ENCODE measurements at places on chromosomes 1 and 21. TPM values are rescaled to one million over a fixed set of nuclear protein-coding genes. Genes with fewer than 3 reads are reported as not detected.

DNA sequence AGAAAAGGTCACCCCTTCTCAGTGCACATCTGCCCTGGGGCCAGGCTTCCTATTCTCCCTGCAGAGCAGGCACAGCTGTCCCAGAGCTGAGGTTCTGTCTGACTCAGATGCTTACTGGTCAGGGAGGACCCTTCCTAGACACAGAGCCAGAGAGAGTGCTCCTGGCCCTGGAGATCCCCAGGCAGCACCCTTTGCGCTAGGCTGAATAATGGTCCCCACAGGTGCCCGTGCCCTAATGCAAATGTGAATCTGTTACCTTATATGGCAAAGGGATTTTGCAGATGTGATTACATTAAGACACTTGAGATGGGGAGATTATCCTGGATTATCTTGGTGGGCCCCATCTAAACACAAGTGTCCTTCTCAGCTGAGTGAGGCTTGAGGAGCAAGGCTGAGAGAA, 2.6 kb upstream of the TNNI1 start:
- DNase-seq: no peak

Gene ANKRD45
- total RNA-seq: 4.2 TPM

- no peak for DNase-seq
These were observed 256.5 kb downstream of the USP25 start for GRCh38 chr21:15986277-15986676.

GRCh38 chr1:46171351-46171750, 3.5 kb upstream of the TSPAN1 start:
- DNase-seq: peak; percentile 60

DNA sequence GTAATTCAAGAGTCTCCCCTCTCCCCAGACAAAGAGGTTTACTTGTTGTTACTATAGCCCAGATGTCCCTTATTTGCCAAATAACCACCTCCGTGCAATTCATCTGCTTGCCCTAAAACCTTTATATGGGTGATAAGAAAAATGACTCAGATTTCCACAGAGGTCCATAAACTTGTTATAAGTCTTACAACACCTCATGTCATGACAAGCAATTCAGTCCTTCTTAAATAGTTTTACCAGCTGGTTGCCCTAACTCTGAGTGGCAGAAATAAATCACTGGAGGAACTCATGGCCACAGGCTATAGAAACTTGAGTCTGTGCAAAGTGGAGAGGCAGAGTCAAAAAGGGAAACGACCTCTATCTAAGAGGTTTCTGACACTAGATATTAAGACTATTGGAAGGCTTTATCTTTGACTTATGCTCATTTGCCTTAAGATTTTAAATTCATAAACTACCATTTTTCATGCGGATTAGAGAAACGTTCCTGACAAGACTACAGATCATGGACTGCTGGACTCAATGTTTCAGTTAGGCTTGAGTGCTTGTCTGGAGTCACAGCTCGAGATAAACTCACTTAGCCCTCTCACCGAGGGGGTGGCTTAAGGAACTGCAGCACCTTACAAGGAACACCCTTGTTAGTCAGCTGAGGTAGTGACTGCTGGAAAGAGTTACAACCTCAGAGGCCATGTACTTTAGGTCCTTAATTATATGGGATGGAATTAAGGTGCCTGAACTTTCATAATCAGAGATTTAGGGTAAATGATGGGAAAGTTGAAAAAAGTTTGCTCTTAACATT, 662.5 kb upstream of the USP24 start:
- no peak for DNase-seq

- DNase-seq: peak; percentile 63
These were observed 86.7 kb downstream of the GALNT2 start for GRCh38 chr1:230153641-230154296.

- DNase-seq: no peak
These were observed 6.8 kb downstream of the TMEM69 start for GRCh38 chr1:45694823-45695222.

DNA sequence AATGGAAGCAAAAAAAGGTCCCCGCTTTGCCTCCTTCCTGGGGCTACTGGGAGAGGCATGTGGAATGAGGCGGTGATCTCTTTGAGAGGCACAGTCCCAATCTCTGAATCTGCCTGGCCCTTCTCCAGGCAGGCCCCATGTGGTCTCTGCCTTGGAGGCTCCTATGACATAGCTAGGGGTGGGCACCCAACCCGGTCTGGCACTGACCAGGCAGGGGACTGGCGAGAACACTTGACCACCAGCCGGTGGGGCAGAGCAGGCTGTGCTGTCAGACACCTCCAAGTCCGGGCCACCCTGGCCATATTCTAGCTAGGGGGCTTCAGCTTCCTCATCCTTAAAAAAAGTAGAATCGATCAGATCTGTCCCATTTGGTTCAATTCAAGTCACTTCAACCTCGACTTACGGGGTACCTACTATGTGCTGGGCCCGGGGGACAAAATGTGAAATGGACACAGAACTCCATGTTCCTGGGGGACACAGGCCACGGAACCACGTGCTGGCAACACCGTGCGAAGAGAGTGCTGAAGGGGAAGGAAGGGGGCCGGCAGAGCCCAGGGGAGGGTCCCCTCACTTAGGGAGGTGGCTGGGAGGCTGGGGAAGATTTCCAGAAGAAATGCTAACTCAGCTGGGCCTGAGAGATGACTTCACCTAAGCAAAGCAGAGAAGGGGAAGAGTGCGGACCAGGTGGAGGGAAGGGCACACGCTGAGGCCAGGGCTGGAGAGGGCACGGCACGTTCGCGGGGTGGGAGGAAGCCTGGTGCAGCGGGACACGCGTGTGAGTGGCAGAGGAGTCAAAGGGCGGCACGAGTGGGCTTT, 33.3 kb downstream of the HSPG2 start:
- DNase-seq: no peak

DNA sequence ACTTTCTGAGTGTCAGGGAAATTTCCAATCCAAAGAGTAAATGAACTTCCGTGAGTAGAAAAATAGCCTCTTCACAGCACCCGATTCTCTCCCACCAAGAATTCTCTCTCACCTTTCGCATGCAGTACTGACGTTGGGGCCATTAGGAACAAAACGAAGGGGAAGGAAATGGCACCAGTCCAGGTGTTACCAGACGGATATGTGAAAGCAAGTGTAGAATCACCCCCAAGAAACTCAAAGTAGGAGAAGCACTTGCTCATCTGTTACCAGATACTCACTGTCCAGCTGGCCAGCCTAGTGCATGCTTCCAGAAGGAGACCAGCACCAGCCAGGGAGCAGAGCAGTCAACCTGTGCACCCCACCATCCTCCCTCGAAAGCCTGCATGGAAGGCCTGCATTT, 55.1 kb downstream of the ITPKB start:
- no peak for DNase-seq

DNA sequence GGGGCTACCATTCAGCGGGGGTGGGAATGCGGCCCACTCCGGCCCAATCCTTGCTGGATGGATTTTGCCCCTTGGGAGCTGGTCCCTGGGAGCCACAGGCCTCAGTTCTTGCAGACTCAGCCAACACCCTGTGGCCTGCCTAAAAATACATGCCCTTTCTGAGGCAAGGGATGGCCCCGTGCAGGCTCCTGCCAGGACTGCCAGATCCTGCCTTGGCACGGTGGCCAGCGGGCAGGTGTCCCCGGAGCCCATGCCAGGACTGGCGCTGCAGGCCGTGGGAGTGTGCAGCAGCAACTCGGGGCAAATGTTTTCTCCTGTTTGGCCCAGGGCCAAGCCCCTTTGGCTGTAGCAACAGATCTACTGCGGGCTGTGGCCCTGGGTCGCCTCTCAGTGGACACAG, 1.6 kb upstream of the PANK4 start:
- DNase-seq: no peak

- DNase-seq: no peak
These were observed 359.5 kb upstream of the PLXNA2 start for GRCh38 chr1:208603721-208604120.

GRCh38 chr1:168401341-168401740, 120.7 kb downstream of the TBX19 start:
- no peak for DNase-seq

DNA sequence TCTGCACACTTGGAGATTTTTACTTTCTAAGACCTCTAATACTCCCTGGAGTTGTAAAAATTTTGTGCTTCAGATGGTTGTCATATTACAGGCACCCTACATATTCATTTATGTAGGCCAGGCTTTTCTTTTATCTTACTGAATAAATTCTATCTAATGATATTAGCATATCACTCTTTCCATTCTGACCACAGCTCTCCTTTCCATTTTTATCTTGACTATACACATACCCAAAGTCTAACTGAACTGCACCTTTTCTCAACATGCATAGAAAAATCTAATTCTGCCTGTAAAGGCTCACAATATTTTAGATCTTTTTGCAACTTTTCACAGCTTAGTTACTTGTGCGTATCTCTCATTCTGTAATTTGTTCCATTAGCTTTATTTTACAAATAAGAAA, 52.7 kb upstream of the TSHB start:
- DNase-seq: no peak

Gene TINAGL1
- total RNA-seq: 64.5 TPM

GRCh38 chr1:211959680-211960079, 75.7 kb downstream of the INTS7 start:
- no peak for DNase-seq

- no peak for DNase-seq
These were observed 546 bp downstream of the POU2F1 start for GRCh38 chr1:167221126-167221737.

DNA sequence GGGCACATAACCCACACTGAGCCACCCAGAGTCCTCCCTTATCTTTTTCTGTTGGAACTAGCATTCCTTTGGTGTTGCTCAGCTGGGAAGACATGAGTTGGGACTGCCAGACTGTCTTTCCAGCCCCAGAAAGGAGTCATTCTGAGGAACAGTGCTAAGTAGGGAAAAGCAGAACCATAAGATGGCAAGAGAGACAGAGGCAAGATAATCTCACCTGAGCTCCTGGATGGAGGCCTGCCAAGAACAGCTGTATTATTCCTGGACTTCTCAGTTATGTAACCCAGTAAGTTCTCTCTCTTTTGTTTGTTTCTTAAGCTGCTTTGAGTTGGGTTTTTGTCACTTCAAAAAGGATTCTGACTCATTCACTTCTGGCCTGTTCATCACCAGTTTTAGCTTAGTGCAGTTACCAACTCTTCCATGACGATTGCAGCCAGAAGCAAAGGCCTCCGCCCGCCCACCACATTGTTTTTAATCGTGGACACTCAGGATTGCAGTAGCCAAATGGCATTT, 134.4 kb downstream of the OMA1 start:
- DNase-seq: no peak

Gene OPRD1
- total RNA-seq: not detected

Gene MX1
- total RNA-seq: 211 TPM

GRCh38 chr1:87841332-87841731, 512.7 kb downstream of the LMO4 start:
- DNase-seq: no peak

Gene ETV3L
- total RNA-seq: not detected

Gene CBS
- total RNA-seq: 82.3 TPM

GRCh38 chr1:182408435-182409075, 8.1 kb upstream of the TEDDM1 start:
- DNase-seq: no peak

DNA sequence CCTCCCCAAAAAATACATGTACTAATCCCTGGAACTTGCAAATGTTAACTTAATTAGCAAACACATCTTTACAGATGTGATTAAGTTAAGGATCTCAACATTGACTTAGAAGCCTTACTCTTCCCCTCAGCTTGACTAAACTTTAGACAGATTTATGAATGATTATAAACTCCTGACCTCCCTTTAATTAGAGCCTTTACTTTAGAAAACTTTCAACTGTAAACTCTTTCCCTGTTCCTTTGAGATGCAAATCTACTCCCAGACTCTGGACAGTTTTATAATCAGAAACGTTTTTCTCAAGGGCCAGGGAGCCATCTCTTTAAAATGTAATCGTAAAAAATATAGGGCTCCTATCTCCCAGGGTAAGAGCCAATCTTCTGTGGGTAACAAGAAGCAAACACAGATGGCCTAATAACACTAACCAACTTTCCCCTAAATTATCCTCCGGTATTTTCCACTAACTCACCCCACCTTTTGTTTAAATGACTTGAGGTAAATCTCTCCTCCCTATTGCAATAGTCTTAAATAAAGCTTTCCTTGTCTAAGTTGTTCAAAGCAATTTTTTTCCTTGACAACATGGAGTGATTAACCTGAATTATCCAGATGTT, 284.1 kb downstream of the BRINP3 start:
- DNase-seq: no peak

GRCh38 chr1:234535763-234536515, 57.0 kb upstream of the TARBP1 start:
- peak; percentile 84 for DNase-seq

Gene NPL
- total RNA-seq: 48.7 TPM

DNA sequence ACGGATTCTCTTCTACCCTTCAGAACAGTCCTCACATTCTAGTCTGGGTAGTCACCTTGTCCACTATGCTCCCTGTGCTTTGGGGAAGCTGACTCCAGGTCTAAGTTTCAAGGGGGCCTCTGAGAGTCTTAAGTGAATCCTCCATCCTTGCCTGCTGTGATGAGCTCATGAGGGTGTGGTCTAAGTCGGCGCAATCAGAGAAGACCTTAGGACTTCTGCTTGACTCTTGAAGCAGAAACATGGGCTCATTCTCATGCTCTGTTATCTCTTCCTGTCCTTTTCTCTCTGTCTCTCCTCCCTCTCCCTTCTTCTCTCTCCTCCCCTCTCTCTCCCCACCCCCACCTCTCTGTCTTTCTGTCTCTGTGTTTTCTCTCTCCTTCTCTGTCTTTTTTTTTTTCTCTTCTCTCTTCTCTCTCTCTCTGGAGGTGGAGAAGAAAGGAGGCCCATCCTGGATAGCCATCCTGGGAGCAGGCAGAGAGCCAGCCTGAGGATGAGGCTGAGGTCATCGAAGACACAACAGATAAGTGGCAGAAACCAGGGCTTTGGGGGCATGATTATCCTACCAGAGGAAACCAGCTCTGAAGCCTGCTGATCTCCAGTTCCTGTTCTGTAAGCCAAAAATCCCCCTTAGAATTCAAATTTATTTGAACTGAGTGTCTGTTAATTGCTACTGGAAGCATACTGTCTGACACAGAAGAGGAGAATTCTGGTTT, 245.6 kb downstream of the SIPA1L2 start:
- no peak for DNase-seq

GRCh38 chr1:236108027-236108648, 34.2 kb upstream of the GPR137B start:
- no peak for DNase-seq

GRCh38 chr1:115160728-115161127, 71.4 kb upstream of the TSPAN2 start:
- DNase-seq: no peak

GRCh38 chr1:113786069-113786468, 26.2 kb downstream of the RSBN1 start:
- no peak for DNase-seq

GRCh38 chr1:238485057-238485911, 594.6 kb upstream of the ZP4 start:
- DNase-seq: no peak

Gene ERVH48-1
- total RNA-seq: not detected
